ENCODE measurements at places on chromosomes 6 and 20.

DNA sequence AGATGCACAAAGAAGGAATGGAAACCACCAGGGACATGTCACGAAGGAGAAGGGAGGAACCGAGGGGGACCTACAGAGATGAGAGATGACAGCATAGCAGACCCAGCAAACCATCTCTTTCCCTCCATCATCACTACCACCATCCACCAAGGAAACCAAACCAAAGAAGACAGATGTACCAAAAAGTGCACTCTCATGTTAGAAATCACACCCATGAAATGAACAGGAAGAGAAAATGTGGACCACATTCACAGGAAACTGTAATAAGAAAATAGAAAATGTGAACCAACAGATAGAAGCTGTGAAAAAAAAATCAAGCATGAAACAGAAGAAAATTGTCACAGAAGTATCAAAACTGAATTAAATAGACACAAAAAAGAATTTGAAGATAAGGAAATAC is 672.7 kb downstream of the QKI start:
- DNase-seq = no peak

DNA sequence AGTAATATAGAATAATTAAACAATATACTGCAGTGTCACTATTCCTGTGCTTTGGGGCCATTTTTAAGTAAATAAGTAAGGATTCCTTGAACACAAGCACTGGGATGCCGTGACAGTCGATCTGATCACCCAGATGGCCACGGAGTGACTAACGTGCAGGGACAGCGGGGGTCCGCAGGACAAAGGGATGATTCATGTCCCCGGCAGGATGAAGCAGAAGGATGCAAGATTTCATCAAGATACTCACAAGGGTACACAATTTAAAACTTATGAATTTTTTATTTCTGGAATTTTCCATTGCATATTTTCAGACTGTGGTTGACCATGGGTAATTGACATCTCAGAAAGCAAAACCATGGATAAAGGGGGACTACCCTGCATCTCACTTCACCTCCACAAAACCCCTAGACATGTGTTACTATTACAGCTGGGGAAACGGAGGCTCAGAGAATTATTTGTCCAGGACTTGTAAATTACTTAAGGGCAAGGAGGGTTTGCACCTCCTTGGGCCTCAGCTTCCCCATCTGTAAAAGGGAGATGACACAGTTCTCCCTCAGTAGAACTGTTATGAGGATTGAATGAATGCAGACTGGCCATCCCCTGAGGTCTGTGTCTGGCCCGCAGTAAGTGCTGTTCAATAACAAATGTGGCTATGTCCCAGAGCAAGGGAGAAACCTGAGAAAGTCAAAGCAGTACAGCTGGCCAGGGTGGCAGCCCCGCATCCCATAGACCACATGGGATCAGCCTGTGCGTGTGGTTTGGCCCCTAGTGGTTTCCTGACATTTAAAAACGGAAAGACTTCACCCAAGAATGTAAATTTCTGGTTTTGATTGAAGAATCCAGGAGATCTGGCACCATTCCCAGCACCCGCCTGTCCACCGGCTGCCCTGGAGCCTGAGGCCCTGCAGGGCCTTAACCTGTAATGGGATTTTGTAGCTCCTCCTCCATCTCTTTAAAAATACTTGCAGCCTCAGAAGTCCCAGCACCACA is 235.5 kb downstream of the BMP7 start:
- DNase-seq = no peak

DNA sequence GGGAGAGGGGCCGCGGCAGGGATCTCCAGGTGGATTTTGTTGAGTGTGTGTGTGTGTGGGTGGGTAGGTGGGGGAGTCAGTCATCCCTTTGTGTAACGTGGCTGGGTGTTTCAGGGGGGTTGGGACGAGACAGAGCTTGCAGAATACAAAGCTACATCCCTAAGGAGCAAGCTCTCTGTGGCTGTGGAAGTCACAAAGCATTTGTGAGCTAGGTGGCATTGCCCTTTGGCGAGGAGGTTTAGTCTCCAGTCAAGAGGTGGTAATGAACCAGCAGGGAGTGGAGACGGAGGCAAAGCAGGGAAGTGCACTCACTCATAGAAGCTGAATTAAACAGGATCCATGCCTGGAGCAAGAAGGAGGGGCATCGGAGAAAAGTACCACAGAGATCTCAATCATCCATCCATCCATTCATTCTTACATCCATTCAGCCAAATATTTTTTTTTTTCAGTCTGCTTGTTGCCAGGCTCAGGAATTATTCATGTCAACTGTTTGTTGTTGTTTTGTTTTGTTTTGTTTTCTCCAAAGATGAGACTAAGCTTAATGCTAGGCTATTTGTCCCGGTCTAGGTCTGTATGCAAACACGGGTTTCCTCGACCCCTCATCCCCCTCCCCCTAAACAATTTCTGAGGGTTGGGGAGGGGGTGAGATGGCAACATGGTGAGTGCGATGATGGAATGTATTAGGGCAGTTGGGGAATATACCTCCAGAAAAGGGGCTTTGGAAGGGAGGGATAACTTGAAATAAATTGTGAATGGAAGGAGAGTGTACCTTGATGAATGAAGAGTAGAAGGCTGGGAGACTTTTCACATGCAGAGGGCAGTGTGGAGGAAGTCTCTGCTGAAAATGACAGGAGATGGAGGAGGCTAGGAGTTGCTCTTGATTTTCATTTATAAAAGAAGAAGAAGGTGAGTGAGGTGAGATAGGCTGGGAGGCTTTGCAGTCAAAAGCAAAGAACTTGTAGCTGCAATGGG is 1.0 kb downstream of the HCRTR2 start:
- no peak for DNase-seq

DNA sequence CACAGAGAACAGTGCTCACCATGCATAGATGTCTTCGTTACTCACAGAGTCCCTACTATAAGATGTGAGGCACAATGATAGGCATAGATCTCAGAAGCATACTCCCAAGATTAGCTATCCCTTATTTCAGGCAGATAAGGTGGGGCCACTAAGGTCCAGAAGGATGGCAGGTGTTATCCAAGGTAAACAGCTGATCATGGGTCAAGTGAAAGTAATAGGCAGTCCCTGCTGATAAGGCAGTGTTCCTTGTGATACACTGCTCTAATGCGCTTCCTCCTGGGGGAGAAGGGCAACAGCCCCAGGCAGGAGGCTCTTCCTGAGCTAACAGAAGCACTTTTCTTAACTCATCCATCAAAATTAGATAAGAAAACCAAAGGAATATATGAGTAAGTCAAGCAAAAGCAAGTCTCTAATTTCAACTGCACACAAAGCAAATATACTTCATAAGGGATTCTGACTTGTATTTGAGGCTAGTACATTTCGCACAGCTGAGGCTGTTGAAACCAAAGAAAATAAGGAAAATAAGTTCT is 42.2 kb downstream of the METTL24 start:
- no peak for DNase-seq

DNA sequence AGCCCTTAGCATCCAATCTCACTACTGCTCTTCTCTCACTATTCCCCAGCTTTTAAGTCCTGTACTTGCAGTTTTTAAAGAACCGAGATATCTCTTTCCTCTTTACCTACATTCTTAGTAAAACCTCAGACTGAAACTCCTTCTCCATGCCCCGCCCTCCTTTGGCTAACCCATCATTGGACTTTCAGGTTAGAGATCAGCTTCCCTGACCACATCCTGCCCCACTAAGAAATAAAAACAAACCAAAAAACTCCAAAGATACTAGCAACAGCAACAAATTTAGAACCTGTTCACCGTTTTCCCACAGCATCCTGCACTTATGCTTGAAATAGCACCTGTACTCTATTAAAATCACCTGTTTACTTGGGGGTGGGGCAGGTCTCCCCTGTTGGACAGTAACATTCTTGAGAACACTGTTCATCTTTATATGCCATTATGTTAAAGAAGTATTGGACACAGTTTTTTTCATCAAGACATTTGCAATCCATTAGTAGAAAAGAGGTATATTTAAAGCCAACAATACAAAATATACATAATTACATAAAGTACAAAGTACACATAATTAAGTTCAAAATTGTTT is 16.3 kb upstream of the SMAP1 start:
- DNase-seq = no peak

- DNase-seq = no peak
Observed at GRCh38 chr20:58352468-58352867, 36.6 kb upstream of the VAPB start.

DNA sequence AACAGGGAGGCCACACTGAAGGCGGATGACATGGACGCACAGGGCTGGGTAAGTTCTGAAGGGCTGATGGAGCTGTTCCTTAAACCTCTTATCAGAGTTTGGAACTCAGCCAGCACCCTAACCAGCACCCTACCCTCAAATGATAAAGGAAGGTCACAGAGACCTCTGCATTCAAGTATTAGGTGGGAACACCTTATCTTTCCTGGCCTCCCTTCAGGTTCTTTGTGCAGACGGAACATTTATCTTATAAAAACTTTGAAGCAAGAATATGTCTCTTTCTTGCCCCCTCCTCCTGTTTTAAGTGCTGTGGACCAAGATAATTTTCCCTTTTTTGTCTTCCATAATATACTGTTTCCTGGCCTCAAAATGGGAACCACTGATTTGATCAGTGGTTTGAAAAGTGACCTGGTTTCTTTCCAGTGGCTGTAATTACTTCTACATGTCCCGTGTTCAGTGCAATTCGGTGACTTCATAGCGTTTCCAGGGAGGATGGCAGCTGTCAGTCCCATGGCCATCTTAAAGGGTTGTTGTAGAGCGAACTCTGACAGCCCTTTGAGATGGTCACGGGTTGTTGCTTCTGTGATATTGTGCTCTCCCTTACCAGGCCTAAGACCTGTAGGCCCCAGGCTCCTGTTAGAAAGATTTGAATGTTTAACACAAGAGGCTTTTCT is 213.2 kb upstream of the MYLIP start:
- no peak for DNase-seq

GRCh38 chr20:10671221-10671918 is 2.4 kb downstream of the JAG1 start:
- no peak for DNase-seq

- DNase-seq = no peak
Observed at GRCh38 chr6:145332011-145332410, 403.3 kb downstream of the EPM2A start.

GRCh38 chr20:57207251-57207650 is 59.2 kb downstream of the BMP7 start:
- no peak for DNase-seq

DNA sequence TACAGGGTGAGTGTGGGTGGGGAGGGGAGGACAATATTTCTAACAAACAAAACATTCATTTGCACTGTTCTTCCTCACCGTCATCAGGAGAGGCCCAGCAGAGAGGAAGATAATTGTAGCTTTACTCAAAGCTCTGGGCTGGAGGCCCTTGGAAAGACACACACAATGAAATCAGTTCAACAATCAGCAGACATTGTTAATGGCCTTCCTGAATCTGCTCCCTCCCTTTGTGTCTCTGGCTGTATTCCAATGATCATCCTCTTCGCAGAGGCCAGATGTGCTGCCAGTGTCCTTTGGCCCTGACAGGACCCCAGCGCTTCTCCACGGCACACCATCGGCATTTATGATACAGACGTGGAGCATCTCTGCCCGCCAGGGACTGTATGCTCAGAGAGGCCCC is 44.6 kb upstream of the LRFN2 start:
- DNase-seq = no peak

GRCh38 chr6:75210885-75211739 is 5.3 kb upstream of the COL12A1 start:
- DNase-seq = no peak

- DNase-seq = no peak
Observed at GRCh38 chr6:10082385-10082784, 332.5 kb downstream of the TFAP2A start.

DNA sequence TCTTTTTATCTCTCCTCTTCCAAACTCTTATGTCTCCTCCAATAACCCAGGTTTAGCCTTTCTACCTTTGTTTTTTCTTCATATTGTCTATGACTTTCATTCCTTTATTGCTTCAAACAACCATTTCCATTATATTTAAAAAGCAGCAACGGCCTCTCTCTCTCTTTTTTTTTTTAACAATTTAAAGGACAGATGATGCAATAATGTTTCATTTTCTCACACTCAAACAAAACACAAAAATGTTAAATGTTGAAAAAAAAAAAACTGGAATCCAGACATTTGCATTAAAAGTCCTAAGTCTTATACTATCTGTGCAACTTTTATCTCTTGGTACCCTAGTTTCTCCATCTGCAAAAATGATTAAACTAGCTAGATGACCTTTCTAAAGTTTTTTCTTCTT is 105.8 kb downstream of the LMBRD1 start:
- no peak for DNase-seq

DNA sequence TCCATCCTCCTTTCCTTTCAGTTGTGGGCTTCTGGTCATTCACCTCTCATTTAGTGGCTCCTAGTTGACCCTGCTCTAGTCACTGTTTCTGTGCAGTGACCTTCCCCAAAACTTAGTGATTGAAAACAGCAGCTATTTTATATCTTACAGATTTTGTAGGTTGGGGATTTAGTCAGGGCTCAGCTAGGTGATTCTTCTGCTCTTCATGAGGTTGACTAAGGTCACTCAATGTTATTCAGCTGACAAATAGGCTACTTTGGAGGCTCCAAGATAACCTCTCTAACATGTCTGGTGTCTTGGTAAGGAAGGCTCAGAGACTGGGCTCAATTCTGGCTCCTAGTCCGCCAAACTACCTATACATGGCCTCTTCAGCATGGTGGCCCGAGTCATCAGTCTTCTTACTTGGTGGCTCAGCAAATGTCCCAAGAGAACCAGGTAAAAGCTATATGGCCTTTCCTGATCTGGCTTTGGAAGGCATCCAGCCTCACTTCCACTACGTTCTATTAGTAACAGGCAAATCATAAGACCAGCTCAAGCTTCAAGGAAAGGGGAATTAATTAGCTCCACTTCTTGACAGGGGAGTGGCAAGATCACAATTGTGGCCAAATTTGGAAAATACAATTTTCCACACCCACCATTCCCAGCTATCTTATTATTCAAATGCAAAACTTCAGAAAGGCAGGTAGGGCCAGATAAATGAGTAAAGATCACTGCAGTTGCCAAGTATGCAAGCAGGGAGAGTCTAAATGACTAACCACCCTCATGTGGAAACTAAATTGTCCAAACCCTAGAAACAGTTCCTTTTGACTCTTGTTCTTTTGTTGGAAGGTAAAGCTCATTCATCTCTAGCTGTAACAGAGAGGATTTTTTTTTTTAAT is 50.5 kb upstream of the LTV1 start:
- DNase-seq = no peak

DNA sequence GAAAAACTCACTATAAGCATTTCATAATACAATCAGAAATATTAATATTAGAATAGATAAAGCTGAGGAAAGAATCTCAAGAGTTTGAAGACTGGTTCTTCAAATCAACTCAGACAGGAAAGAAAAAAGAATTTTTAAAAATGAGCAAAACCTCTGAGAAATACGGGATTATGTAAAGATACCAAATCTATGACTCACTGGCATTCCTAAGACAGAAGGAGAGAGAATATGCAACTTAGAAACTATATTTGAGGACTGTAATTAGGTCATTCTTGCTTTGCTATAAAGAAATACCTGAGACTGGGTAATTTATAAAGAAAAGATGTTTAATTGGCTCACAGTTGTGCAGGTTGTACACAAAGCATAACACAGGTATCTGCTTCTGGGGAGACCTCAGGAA is 665.1 kb downstream of the RNF144B start:
- DNase-seq = no peak

DNA sequence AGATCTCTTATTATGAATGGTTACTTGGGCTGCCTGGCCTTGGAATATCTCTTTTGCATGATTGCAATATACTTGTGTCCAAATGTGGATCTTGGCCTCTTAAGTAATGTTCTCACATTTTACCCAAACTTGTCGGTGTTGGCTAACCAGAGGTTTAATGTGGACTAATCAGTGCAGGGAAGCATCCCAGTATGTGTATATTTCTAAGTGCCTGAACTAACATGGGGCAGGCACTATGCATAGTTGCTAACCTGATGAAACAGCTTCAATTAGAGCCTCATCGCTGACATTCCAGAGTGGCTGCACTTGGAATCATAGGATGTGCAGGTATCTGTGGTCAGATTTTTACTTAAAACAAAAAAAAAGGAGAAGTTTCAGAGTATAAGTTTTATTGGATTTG is 160.0 kb downstream of the PDE7B start:
- DNase-seq = no peak
